ENCODE measurements at places on chromosomes 6 and 20. TPM values are rescaled to one million over a fixed set of nuclear protein-coding genes. Genes with fewer than 3 reads are reported as not detected.

PRSS16 gene
- 31.3 TPM for total RNA-seq

SPAG4 gene
- total RNA-seq, result 7.7 TPM

RBL1 gene
- total RNA-seq, result 21.5 TPM

GTSF1L gene
- total RNA-seq, result not detected

TSPO2 gene
- total RNA-seq, result not detected

RBM24 gene
- total RNA-seq, result 1.1 TPM

TSBP1 gene
- not detected for total RNA-seq

ZC3H12D gene
- total RNA-seq, result 0.20 TPM

CEP43 gene
- total RNA-seq, result 34.9 TPM

SFTA2 gene
- total RNA-seq, result 184 TPM

ZNF165 gene
- total RNA-seq, result 6.3 TPM

ACOT13 gene
- 78.9 TPM for total RNA-seq

PTGIS gene
- 0.26 TPM for total RNA-seq

DNA sequence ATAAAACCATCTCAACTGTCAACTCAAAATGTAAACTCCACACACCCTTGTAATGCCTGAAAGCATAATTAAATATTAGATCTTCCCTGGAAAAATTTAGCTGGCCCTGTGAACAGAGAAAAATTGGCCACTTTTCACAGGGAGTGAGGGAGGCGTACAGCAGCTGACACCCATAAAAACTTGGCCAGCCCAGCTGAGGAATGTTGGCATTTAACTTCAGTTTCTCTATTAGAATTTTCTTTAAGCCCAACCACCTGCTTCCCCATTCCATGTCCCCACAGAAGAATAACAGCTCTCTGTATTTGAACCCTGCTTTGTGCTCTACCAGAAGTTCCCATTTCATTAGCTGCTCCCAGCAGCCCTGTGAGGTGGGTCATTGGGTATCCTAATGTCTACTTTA lies 41.0 kb downstream of the PKHD1 start:
- no peak for DNase-seq

GRCh38 chr6:166005944-166006899 lies 161.4 kb downstream of the TBXT start:
- peak; percentile 72 for DNase-seq

GRCh38 chr20:37914672-37915433 lies 11.9 kb downstream of the VSTM2L start:
- DNase-seq, result no peak

- DNase-seq, result no peak
These were observed 89.0 kb upstream of the CCDC167 start for GRCh38 chr6:37588735-37589108.

DNA sequence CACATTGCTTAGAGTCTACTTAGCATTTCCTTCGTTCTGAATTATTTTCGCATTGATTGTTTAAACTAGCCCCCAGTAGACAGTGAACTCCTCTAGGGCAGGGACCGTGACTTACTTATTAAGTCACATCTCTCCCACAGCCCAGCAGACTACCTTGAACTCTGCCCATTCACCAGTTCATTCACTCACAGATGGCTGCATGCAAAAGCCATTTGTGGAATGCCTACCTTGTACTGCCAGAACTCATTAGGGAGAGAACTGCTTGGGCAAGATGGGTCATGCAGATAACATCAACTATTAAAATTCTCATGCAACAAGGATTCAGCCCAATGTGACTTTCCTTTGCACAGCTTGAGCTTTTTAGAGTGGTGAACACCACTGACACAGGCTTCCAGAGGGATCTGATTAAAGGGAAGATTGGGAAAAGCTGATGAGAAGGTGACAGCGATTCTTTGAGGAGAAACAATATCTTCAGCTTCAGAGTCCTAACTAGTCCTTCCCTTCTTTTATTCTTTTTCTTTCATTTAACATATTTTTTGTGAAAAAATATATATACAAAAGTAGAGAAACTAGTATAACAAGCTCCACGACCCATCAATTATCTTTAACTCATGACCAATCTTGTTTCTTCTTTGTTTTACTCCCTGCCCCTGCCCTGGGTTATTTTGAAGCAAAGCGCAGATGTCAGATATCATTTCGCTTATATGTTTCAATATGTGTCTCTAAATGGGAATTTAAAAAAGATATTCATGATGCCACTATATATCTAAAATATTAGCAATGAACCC lies 273.9 kb downstream of the CDC5L start:
- DNase-seq, result no peak

DNA sequence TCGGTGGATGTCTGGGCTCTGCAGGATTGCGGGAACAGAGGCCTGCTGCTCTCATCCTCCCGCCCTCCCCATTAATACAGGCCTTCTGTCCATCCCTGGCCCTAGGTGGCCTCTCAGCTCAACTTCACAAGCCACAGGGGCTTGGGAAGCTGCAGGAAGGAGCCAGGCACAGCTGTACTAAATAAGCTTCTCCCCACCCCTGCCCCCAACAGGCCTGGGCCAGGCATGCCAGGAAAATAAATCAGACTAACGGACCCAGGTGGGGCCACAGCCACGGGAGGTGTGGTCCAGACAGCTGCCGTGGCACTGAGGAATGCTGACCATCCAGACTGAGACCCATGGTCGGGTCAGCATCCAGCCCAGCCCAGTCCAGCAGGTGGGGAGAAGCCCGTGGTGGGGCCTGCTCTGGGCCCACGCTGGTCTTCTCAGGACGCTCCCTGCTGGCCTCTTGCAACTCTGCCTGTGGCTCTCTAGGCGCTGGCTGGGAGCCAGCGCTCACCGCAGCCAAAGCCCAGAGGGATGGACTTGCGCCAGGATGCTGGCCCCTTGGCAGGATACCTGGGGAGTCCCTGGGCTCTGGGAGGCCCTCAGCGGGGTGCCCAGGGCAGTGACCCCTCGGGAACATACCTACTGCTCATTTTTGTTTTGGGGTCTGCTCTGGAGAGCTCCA lies 8.6 kb upstream of the YTHDF1 start:
- peak; percentile 82 for DNase-seq

DNA sequence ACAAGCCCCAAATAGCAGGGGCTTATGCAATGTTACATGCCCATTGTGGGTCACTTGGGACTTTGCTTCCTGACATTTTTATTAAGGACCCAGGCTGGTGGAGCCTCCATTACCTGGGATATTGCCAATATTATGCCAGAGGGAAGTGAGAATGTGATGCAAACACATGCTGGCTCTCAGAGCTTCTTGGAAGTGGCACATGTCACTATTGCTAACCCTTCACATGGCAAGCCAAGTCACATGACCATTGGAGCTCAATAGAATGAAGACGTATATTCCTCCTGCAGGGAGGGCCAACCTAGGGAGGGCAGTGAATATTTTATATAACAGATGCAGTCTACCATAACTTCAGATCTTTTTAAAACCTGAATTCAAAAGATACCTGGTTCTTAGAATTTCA lies 140.7 kb upstream of the ZFP64 start:
- no peak for DNase-seq

- DNase-seq, result no peak
These were observed 57.0 kb upstream of the STX16 start for GRCh38 chr20:58593880-58594638.

DNA sequence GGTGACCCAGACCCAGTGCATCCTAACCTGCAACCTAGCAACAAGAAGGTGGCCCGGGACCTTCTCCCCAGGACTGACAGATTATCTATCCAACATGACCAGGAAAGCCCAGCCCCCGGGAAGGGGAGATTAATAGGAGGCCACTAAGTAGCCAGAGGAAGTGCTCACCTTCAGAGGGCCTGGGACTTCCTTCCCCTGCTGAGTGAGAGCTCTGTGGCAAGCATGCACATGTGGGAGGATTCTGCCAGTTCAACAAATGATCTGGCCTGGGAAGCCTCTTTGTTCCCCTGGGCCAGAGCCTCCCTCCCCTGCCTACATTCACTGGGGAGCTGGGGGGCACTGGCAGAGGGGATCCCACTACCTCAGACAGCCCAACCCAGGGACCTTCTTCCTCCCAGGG lies 39.6 kb downstream of the SHLD1 start:
- DNase-seq, result no peak

GRCh38 chr6:56954403-56955170 lies at the start of gene BEND6:
Gene BEND6 (plus strand): TSS chr6:56955107. CDS start chr6:56981811, 26,704 bp downstream.
- DNase-seq, result peak; percentile 53

- DNase-seq, result no peak
These were observed 16.7 kb upstream of the TFAP2A start for GRCh38 chr6:10431423-10432164.

DNA sequence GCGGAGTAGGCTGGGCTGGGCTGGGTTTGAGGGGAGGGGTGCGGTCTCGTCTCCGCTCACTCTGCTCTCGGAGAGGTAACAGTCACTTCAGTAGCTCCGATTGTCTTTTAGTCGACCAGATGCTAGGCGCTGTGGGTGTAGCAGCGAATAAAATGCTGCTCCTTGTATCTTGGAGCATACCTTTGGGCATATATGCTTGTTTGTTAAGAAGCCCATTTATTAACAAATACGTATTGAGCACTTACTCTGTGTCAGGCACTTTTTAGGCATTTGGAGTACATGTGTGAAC lies 545 bp downstream of the ACTR5 start:
- peak; percentile 70 for DNase-seq

- no peak for DNase-seq
These were observed 7.0 kb downstream of the GRIK2 start for GRCh38 chr6:101400326-101401135.

DNA sequence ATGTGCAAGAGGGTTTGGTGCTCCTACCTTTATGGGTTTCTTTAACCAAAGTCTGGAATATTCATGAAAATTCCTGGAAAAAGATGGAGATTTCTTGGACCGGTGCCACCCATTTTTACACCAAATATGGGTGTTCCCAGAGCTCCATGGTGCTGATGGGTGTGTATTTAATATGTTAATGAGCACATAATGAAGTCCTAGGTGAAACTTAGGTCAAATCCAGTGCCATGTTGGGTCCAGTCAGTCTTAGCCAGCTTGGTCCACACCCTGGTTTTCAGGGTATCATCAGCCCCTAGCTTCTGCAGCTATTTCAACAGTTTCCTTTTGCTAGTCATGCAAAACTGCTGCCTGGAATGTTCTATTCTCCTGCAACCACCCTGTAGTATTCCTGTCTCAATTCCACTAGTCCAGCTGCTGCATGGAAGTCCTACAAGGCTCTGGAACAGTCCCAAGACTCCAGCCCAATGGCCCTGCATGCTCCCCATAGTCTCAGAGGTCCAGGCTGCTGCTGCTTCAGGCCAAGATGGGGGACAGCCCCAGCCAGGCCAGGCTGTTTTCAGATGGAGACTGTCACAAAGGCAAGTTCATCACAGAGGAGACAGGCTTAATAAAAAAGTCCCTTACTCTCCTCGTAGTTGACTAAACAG lies 31.8 kb downstream of the CST9L start:
- DNase-seq, result no peak

- DNase-seq, result peak; percentile 55
These were observed 1.1 kb upstream of the PHF10 start for GRCh38 chr6:169725125-169726048.

DNA sequence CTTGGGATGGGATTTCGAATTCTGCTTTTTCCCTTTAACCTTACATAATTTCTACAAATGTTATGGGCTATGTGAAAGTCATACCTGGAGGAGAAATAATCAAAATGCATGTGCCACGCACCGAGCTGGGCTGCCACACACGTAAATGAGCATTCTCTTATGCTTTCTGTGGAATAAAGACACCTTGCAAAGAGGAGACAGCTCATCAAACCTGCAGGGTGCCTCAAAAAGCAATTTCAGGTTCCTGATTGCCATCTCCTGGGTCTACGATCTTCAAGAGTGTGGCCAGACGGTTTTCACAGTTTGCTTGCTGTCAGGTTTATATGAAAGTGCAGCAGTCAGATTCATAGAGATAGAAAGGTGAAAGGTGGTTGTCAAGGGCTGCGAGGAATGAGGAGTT lies 36.6 kb downstream of the DUSP22 start:
- no peak for DNase-seq

GRCh38 chr20:605237-605636 lies 4.9 kb downstream of the TCF15 start:
- no peak for DNase-seq

GRCh38 chr6:135270676-135271536 lies 89.8 kb downstream of the MYB start:
- DNase-seq, result peak; percentile 51

GRCh38 chr20:22248051-22248667 lies 336.2 kb downstream of the FOXA2 start:
- no peak for DNase-seq

- DNase-seq, result no peak
These were observed 43.6 kb downstream of the ADGRF1 start for GRCh38 chr6:46998436-46999017.

GRCh38 chr6:142935553-142936517 lies 9.1 kb downstream of the HIVEP2 start:
- no peak for DNase-seq

- no peak for DNase-seq
These were observed 155.1 kb upstream of the ENPP5 start for GRCh38 chr6:46325561-46326530.

DNA sequence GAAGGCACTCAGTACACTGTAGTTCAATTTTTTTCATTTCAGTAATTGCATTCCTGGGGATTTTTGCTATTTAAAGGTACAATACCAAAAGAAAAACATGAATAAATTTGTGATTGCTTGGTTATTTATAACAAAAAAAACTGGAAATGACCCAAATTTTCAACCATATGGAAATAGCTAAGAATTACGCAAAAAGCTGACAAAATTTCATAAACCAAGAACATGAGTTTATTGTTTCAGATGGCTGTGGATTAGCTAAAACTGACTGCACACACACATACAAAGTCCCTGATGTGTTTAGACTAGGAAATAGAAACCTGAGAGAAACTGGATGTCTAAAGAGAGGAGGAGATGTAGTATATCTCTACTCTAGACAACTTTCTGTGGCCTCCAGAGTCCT lies 718.4 kb upstream of the CHD6 start:
- DNase-seq, result no peak

DNA sequence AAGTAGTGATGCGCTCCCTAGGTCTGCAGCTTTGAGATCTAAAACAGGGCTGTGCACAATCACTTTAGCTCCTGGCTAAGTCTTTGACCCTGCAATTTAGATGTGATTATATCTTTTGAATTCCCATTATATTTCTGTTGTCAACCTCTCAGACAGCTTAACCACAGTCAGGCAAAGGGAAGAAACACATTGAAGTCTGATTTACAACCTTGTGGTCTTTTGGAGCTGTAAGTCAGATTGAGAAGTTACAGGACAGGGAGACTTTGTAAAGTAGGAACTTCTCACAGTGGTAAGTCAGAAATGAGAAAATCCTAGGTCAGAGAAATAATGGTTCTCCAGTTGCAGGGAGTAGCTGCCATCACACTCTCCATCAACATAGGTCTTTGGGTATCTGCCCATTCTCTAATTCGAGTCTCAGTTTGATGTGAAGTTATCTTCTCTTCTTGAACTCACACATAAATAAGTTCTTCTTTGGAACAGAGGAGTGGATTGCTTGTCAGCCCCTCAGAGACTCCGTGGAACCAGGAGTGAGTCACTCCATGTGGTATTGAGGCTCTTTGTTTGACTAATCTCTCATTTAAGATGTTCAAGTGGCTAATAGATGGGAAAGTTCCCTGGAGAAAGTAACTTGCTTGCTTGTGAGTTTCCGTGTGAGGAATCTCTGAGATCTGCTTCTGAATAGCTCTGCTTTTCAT lies 35.0 kb upstream of the SGK1 start:
- DNase-seq, result no peak

- no peak for DNase-seq
These were observed 955.2 kb upstream of the EYS start for GRCh38 chr6:66662196-66662595.

Measured in Calu3 (cell line).